ENCODE measurements at places on chromosomes 1 and 21. TPM values are rescaled to one million over a fixed set of nuclear protein-coding genes. Genes with fewer than 3 reads are reported as not detected.

Gene ZNF683
- not detected for total RNA-seq

Gene REN
- not detected for total RNA-seq

Gene WDR26
- 99.7 TPM for total RNA-seq

Gene CRNN
- total RNA-seq = not detected

Gene ATP1B1
- 23.2 TPM for total RNA-seq

Gene PCP4
- not detected for total RNA-seq

Gene TDRD10
- total RNA-seq = 0.06 TPM

Gene LORICRIN
- not detected for total RNA-seq

Gene PTPN7
- total RNA-seq = not detected

Gene ATP6V1G3
- total RNA-seq = not detected

Gene MCOLN2
- 4.6 TPM for total RNA-seq

Gene FNDC10
- total RNA-seq = 0.87 TPM

Gene CYP4A11
- total RNA-seq = 0.13 TPM

Gene LCE2D
- total RNA-seq = not detected

Gene SPRR2G
- total RNA-seq = not detected

Gene CLDN17
- total RNA-seq = not detected

Gene LRRN2
- not detected for total RNA-seq

Gene MFSD2A
- total RNA-seq = 1.8 TPM

Gene SSU72
- 54.8 TPM for total RNA-seq

Gene NPPA
- not detected for total RNA-seq

Gene SRGAP2
- 64.8 TPM for total RNA-seq

Gene HMGCS2
- total RNA-seq = not detected

Gene POU3F1
- total RNA-seq = not detected

Gene RNPC3
- 5.2 TPM for total RNA-seq

Gene PLA2G2F
- total RNA-seq = not detected

Gene RBM11
- total RNA-seq = not detected

Gene CAPZA1
- total RNA-seq = 314 TPM

Gene TMEM54
- total RNA-seq = 20.3 TPM

Gene CORT
- 0.13 TPM for total RNA-seq

Gene VHLL
- not detected for total RNA-seq

Gene ERICH3
- not detected for total RNA-seq

Gene JTB
- 120 TPM for total RNA-seq
